OCI-LY7 (cell line): ENCODE measurements at places on chromosomes 13 and 19.

DNA sequence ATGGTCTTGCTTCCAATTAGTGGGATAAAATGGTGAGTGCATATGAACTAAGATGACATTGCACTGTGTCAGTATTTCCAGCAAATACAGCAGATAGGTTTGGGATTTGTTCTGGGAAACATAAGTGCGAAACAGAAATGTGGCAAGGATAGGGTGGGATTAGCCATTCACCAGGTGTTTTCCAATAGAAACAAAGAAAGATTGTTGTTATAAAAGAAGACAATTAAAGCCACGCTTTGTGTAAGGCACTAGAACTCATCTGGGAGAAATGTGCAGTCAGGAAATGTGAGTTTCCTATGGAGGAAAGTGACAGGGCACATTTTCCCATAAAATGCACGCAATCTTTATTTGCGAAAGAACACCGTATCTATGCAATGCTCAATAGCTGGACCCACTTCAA lies 1547.8 kb downstream of the EFNB2 start:
- DNase-seq, result no peak

- no peak for DNase-seq
These were observed 3.7 kb downstream of the SNRPA start for GRCh38 chr19:40754611-40755247.

DNA sequence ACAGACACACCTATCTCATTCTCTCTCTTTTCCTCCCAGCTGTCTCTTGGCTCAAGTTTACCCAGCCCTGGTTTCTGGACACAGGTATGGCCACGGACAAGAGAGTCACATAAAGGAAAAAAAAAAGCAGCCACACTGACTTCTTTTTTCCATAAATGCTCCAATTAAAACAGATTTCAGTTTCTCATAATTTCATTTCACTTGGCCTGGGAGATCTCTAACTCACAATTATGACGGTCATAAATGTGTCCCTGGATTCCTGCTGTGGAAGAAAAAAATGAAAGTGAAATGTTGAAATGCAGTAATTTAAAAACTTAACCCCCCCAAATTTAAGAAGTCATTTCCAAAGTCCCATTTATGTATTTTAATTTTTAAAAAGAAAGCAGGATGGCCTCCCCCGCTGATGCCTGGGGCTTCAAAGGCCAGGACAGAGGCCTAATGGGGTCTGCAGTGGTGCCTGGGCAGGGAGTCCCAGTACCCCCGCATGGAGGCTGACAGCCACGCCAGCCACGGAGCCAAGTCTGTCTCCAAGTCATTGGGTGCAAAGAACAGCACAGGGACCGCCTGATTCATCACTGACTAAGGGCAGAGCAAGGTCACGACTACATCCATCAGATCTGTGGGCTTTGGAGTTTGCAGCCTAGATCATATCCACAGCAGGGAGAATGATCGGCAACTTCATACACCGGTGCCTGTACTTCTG lies 79.7 kb downstream of the TSHZ3 start:
- DNase-seq, result no peak

GRCh38 chr13:22111961-22112360 lies 441.1 kb downstream of the FGF9 start:
- DNase-seq, result no peak

- peak; percentile 93 for DNase-seq
These were observed 186.2 kb downstream of the FOXO1 start for GRCh38 chr13:40480012-40480914.

DNA sequence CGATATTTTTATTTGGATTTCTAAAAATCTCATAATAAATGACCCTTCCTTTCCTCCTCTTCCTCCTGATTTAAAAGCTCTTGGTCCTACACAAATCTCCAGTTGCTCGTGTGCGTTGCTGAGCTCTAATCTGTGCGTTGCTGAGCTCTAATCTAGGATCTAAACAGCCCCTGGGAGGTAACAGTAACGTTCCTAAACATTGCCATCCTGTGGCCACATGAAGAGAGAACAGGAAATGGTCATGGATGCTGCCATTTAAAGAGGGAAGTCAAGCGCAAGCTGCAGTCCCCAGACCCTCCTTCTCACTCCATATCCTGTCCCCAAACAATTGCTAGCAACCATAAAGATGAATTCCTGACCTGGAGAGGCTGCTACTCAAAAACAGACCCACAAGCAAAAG lies 170.8 kb downstream of the NUFIP1 start:
- no peak for DNase-seq

GRCh38 chr19:4541114-4541805 lies 1.4 kb upstream of the LRG1 start:
- no peak for DNase-seq

DNA sequence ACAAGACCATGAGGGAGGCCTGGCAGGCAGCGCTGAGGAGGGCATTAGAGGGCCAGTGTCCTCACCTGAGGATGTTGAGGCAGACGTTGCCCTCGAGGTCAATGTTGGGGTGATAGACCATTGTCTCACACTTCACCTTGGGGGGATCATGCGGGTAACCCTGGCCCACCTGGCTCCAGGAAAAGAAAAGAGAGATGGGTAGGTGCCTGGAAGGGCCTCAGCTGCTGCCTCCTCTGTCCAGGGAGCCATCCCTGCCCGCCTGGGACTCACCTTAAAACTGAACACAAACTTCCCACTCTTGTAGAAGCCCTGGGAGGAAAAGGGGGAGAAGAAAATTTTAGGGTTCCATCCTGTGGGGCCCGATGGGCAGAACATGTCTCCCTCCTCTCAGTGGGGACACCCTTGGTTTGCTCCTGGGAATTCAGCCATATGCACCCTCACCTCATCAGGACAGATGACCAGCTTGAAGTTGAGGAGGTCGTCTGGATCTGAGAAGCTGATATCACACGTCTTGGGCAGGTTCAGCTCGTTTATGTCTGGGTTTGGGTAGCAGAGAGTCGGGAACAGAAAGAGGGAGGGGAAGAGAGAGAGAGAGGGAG lies 1.7 kb downstream of the UBE2M start:
- no peak for DNase-seq
